ENCODE measurements at places on chromosomes 1 and 21.

- DNase-seq = no peak
Observed at GRCh38 chr1:95140791-95141190, 23.6 kb downstream of the TLCD4 start.

- no peak for DNase-seq
Observed at GRCh38 chr1:214898161-214898560, 184.4 kb upstream of the KCNK2 start.

GRCh38 chr1:186738926-186739325 is 58.7 kb upstream of the PTGS2 start:
- DNase-seq = no peak

- DNase-seq = no peak
Observed at GRCh38 chr1:107640207-107640606, 324.8 kb downstream of the VAV3 start.

DNA sequence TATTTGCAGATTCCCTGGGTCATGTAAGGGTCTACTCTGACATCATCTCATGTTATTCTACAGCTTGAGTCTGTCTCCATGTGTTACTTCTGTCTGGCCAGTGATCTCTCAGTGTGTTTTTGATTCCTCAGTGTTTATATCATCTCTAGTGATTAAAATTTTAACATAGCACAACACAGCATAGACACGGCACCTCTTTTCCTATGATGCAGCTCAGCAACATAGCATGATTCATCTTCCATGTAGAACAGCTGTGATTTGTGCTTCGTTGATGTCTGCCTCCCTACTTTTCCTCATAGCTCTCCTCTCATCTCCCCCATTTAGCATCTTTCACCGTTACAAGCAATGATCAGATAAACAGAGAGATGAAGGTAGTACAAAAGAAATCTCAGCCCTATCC is 163.9 kb upstream of the DPT start:
- no peak for DNase-seq

DNA sequence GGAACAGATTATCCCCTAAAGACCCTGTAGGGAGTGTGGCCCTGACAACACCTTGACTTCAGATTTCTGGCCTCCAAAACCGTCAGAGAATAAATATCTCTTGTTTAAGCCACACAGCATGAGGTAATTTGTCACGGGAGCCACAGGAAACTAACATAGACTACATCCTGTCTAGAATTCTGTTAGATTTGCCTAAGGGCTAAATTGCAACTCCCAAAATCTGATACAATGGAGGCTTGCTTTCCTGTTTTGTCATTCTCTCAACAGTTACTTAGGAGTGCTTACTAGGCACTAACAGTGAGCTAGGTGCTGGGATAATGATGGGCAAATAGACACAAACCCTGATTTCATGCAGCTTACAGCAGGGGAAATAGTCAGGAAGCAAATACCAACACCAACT is 141.6 kb downstream of the MIS18A start:
- DNase-seq = no peak

GRCh38 chr1:36327421-36328087 is 4.1 kb upstream of the EVA1B start:
- no peak for DNase-seq

- no peak for DNase-seq
Observed at GRCh38 chr21:41130883-41131282, 37.1 kb upstream of the BACE2 start.

DNA sequence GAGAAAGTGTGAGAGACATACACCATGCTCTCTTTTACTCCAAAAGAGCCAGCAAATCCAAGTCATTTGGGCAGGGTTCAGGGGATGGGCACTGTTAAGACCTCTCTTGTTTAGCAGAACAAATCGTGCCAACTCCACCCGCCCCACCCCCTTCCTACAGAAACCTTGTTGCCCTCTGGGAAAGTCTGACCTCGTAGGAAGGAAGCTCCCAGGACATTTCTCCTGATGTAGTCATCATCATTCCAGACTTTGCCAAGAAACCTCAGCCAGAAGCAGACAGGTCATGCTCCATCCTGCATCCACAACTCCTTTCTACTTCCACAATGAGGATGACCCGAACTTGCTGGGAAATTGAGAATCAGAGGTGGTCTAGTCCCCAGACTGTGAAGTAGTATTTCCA is 57.7 kb downstream of the UBE2T start:
- DNase-seq = no peak

DNA sequence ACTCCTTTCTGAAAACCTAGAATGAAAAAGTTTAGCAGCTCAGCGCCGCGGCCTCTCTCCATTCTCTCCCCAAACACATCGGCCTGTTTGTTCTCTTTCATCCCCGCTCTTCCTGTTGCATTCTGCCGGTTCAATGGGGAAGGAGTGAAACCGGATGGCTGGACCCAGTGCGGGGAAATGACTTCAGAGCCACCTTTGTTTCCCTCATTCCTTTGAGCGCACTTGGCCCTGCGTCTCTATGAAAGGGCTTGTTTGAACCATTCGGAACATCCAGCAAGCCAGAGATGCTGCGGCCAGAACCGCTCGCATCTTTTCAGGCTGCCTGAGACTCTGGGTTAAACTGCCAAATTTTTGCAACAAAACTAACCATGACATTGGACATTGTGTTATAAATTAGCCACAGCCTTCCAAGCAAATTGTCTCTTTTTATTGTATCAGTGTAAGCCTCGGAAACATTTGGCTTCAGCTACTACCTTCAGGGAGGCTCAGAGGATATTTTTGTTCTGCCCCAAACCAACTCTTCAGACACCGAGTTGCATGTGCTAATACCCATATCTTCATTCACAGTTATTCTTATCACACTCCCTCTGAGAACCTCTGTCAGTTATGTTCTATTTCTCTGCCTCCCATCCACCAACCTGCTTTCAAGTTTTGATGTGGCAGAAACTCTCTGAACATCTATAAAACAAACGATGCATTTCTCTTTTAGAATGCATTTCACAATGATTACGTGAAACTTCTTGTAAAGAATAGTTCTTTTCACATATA is 5.1 kb upstream of the OLIG1 start:
- no peak for DNase-seq

DNA sequence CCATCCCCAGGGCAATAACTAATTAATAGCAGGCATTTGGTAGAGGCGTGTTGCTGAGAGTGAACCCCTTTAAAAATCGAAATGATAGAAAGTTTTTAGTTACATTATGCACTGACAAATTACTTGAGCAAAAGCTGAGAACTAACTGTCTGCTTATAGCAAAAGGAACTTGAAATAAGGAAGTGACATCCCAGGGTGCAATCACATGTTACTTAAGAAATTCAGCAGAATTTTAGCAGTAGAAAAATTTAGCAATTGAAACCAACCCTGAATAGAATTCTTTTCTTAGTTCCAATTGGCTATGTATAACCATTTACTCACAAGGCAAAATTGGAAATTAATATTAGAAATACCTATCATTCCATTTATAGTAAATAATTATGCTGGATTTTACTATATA is 139.5 kb upstream of the SAMSN1 start:
- DNase-seq = no peak

Data from AG04450 (cell line).